Activated CD8-positive, alpha-beta memory T cell treated with anti-CD3 and anti-CD28 coated beads, Interleukin-2, amount 10 ng/mL, durations not matched to agents 7 days and 5 days (primary cell): ENCODE measurements at places on chromosomes 3 and 15. TPM values are rescaled to one million over a fixed set of nuclear protein-coding genes. Genes with fewer than 3 reads are reported as not detected.

DNA sequence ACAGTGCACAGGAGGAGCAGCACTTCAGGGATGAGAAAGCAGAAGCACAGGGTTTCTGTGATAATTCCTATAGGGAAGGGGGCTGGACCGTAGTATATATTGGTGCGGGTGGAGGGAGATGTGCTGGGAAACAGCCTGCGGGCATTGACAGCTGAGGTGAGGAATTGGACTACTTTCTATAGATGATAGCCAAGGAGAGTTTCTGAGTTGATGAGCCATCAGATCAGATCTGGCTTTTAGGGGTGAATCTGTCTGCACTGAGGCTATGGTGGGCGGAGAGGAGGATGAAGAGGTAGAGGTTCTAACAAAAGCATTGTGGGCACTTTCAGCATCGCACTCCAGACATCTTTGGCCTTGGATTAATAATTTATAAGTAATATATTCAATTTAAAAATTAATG is 33.1 kb downstream of the SELENOT start:
- DNase-seq, result no peak

- peak; percentile 61 for DNase-seq
Measured at GRCh38 chr15:78374436-78375393, 34.6 kb downstream of the CRABP1 start.

GRCh38 chr3:82461049-82461889 is 699.8 kb upstream of the GBE1 start:
- DNase-seq, result no peak

- no peak for DNase-seq
Measured at GRCh38 chr3:121670676-121671075, 10.0 kb upstream of the HCLS1 start.

CLDN18 gene
- total RNA-seq, result not detected

PFKFB4 gene
- 12.2 TPM for total RNA-seq

DNA sequence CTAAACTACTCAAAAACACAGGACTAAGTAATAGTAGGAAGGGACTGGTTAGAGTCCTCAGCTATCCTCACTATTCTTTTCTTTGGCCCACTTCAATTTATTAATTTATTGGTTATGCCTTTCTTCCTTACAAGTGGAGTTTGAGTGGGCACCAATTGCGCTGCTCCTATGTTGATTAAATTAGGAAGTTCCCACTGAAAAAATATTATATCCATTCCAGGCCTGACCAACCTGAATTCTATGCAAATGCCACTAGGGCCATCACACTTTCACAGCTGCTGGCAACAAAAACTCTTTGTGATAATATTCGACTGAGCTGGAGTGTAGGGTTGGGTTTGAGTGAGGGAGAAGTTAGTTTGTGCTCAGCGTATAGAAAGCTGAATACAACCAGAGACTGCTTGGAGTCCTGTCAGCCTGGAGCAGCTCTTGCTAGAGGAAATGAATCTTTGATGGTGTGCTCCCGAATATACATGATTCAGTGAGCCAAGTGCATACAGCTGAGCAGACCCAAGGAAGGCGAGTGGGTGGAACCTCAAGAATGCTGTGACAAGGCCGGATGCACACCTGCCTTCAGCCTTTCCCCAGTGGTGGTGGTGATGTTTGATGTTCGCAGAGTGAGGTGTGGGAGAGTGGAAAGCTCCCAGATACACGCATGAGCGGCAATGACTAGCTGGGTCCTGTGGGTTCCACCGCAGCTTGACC is 1.5 kb downstream of the ARHGEF3 start:
- DNase-seq, result peak; percentile 85
